Vagina (tissue), 2 donors: ENCODE measurements at places on chromosomes 13 and 19.

- DNase-seq = no peak
These were observed 70.2 kb downstream of the DIAPH3 start for GRCh38 chr13:60093425-60094019.

GRCh38 chr19:38070573-38070972, 153.4 kb downstream of the DPF1 start:
- DNase-seq = no peak

DNA sequence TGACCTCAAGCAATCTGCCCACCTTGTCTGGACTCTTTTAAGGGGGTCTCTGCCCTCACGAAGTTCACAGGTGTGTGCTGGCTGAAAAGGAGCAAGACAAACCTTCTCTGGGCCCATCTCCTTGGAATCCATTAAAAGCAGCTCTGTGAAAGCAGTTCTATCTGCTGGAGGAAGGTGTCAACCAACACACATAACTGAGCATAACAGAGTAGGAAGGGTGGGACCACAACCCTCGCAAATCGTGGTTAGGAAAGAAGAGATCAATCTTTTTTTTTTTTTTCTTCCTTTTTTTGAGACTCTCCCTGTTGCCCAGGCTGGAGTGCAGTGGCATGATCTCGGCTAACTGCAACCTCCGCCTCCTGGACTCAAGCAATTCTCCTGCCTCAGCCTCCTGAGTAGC, 1.4 kb downstream of the SUGP2 start:
- DNase-seq = no peak

DNA sequence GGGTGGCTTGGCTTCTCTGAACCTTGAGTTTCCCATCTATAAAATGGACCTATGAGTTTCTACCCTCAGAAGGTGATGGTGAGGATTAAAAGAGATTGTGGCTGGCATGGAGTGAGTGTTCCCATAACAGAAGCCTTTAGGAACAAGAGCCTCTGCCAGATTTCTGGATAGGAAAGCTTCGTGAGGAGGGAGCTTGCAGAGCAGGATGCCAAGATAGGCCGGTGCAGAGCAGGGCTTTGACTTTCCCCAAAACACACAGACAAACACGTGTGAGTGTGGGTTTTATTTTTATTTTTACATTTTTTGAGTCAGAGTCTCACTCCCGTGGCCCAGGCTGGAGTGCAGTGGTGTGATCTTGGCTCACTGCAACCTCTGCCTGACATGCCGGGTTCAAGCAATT, 3.7 kb upstream of the CNN1 start:
- no peak for DNase-seq

DNA sequence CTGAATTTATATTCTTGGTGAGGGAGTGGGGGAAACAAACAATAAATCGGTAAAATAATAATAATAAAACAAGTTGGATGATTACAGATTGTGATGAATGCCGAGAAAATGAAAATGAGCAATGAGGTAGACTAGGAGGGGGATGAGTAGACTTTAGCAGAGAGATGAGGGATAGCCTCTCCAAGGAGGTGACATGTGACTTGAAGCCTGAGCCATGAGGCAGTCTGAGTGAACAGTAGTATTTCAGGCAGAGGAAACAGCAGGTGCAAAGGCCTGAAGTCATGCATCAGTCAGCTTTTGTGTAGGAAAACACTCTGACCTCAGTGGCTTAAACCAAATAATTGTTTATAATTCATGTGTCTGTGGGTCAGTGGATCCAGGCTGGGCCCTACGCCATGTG, 4.6 kb downstream of the ZNF135 start:
- no peak for DNase-seq

DNA sequence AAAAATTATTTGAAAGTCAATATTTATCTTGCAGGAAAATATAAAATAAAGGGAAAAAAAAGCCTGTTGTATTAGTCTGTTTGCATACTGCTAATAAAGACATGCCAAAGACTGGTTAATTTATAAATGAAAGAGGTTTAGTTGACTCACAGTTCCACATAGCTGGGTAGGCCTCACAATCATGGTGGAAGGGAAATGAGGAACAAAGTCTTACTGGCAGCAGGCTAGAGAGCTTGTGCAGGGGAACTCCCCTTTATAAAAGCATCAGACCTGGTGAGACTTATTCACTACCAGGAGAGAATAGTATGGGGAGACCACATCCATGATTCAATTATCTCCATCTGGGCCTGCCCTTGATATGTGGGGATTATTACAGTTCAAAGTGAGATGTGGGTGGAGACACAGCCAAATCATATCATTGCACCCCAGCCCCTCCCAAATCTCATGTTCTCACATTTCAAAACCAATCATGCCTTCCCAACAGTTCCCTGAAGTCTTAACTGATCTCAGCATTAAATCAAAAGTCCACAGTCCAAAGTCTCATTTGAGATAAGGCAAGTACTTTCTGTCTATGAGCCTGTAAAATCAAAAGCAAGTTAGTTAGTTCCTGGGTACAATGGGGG, 1416.5 kb upstream of the SPRY2 start:
- no peak for DNase-seq

- no peak for DNase-seq
These were observed 16.3 kb upstream of the RNASEH2B start for GRCh38 chr13:50893211-50893852.

- DNase-seq = no peak
These were observed 36.4 kb upstream of the IGSF23 start for GRCh38 chr19:44576843-44577565.

DNA sequence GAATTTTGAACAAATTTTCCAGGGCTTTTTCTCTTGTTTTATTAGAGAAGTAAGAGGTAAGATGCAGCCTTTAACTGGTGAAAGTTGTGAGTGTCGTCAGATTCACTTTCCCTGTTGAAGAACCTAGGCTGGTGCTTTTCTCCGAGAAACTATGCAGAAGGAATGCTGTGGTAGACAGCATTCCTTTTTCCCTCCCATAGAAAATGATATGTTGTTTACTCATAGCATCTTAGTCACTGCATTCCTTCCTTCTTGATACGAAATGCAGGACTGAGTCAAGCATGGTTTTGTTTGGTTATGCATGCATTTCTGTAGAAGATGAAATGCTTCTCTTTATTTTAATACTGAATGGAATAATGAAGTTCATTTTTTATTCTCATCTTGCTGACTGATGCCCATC, 3.4 kb downstream of the ITGBL1 start:
- no peak for DNase-seq

GRCh38 chr13:97780486-97780885, 173.0 kb upstream of the IPO5 start:
- DNase-seq = no peak

- no peak for DNase-seq
These were observed 7.0 kb upstream of the SEMA6B start for GRCh38 chr19:4566402-4567051.
